Activated effector memory CD4-positive, alpha-beta T cell treated with Interleukin-2 at 50 U/mL for 16 hours (primary cell): ENCODE measurements at places on chromosomes 3 and 15.

DNA sequence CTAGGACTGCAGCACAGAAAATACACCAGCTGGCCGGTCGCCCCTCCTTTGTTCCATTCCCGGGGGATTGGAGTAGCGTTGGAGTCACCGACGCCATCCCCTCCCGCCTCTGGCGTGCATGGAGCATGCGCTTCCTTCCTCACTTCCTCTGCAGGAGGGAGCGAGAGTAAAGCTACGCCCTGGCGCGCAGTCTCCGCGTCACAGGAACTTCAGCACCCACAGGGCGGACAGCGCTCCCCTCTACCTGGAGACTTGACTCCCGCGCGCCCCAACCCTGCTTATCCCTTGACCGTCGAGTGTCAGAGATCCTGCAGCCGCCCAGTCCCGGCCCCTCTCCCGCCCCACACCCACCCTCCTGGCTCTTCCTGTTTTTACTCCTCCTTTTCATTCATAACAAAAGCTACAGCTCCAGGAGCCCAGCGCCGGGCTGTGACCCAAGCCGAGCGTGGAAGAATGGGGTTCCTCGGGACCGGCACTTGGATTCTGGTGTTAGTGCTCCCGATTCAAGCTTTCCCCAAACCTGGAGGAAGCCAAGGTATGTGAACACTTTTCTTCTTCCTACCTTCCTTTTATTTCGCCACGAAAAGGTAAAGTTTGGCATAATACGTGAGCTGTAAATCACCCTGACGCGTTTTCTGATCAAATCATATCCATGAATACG lies at the start of gene SCG3:
SCG3 (plus strand) TSS at position 201 of the 661 bp plus-strand sequence; CDS start at position 454, 253 bp downstream.
- peak; percentile 40 for DNase-seq

DNA sequence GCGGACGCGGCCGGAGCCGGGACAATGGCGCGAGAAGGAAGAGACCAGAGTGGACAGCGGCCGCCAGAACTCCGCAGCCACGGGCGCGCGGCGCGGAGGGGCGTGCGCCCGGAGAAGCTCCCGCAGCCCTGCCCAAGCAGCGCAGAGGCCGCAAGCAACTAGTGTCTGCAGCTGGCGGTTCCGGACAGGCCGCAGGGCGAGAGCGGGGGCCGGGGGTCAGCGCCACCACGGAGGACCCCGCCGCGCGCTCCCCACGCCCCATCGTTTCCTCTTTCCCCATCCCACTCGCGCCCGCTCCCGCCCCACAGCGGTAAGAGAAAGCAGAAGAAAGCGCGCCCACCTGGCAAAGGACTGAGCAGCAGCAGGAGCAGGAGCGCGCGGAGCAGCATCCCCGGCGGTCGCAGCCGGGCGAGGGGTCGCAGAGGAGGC lies 440 bp downstream of the PRTG start:
- DNase-seq = no peak

- DNase-seq = peak; percentile 39
Observed at GRCh38 chr3:38649500-38650247, at the start of gene SCN5A. Gene SCN5A, minus strand, starts transcription at chr3:38649687. Its CDS starts 16,380 bp downstream, at chr3:38633307.

DNA sequence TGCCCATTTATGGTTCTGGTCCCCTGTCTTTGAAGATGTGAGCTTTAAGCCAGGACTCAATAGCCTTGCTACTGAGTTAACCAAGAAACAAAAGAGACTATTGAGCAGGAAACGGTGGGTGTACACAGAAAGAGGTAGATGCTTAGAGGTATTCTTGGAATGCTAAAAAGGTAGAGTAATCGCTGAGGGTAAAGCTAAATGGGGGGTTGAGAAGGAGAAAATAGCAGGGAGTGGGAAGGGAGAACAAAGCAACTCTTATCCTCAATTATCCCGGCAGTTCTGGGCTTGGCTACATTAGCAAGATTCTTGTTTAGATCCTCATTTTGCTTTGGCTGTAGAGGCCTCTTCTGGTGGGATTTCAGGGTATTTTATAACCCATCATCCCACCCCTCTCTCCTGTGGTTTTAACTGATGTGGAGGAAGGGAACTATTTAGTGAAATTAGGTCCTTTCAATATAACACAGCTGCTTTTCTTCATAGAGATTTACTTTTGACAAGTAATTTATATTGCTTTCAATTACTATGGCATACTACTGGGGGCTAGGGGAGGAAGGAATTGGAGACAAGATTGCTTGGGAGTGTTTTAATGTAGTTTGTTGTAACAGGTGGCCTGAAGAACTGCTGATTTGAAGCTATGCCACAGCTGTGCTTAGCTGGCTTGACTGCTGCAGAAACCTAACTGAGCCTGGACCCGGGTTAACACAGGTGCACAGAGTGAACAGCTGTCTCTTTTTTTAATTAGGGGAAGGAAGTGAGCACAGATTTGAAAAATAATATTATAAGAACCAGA lies 234.3 kb upstream of the CCDC54 start:
- no peak for DNase-seq

DNA sequence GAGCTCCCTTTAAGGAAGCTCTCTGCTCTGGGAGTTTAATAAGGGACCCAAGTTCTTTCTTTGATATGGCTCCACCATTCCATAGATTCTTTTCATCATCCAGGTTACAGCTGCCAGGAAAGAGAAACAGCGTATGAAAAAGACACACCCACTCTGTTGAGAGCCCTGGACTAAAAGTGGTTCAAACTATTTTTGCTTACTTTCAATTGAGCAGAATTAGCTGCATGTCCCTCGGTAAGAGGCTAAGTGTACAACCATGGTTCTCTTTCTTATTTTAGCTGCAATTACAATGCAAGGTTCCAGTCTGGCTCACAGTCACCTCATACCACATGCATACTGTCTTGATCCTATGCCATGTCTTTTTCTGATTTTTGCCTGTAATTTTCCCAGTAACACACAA lies 1288.3 kb downstream of the NSUN3 start:
- no peak for DNase-seq

- DNase-seq = no peak
Observed at GRCh38 chr3:51304230-51304629, 80.9 kb upstream of the MANF start.

- no peak for DNase-seq
Observed at GRCh38 chr3:24128199-24129005, 183.3 kb downstream of the NR1D2 start.

GRCh38 chr3:42961633-42962032 lies 17.5 kb upstream of the GASK1A start:
- no peak for DNase-seq

DNA sequence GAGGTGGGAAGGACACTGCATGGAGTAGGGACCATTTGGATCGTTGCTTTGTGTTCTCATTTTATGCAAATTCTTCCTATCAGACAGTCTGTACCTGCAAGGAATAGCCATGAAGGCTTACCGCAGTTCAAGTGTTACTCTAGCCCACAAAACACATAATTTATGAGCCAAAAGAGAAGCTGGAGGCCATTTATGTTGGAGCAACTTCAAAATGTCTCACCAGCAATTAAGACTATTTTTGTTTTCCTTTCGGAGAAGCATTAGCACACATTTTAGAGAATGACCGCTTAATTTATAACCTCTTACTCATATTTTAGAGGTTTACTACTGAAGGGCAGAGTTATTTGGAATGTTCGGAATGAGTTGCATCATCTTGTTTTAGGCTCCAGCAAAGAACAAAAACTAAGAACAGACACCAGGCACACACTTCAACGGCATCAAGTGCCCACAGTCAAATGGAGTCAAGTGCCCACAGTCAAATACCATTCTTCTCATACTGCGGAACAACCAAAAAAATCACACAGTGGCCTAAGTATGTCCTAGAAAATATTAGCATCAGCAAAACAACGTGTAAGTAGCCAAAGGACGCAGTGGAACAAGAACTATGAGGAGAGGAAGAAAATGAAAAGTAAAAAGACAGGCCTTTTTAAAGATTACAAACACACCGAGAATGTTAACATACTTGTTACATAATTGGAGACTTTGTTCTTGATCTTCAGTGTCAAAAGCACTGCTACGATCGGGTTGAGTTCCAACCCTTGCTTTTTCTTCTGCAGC lies 17.5 kb upstream of the GOLGA8J start:
- no peak for DNase-seq

DNA sequence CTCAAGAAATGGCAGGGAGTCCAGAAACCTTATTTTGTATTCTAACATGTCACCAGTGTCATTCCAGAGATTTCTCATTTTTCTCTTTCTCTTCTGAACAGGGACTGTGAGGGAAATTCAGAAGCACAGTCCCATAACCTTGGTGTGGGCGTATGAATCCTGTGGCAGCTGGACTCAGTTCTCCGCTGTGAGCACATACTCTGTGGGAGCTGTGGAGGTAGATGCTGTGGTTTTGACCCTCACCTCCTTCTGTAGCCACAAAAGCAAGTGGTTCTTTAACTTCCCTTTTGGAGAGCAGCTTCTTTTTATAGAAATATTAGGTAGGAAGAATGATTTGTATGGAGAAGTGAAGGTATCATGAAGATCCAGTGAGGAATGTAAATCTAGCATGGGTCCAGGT lies 13.4 kb downstream of the TMEM207 start:
- DNase-seq = no peak

DNA sequence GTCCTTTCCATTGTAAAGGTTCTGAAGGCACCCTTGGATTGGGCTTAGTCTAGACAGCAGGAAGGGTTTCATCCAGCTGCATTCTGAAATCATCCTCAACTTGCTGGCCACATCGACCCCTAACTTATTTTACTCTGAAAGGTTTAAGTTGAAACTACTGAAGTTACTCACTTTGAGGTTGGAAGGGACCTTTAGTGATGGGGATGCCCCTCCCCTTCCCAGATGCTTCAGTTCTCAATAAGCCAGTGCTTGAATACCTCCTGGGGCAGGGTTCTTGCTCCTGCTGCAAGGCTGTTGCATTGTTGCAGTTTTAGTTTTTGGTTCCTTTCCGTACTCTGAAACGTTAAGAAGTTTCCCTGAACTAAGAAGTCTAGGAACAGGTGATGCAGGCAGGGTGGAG lies 26.4 kb downstream of the FGD5 start:
- no peak for DNase-seq

DNA sequence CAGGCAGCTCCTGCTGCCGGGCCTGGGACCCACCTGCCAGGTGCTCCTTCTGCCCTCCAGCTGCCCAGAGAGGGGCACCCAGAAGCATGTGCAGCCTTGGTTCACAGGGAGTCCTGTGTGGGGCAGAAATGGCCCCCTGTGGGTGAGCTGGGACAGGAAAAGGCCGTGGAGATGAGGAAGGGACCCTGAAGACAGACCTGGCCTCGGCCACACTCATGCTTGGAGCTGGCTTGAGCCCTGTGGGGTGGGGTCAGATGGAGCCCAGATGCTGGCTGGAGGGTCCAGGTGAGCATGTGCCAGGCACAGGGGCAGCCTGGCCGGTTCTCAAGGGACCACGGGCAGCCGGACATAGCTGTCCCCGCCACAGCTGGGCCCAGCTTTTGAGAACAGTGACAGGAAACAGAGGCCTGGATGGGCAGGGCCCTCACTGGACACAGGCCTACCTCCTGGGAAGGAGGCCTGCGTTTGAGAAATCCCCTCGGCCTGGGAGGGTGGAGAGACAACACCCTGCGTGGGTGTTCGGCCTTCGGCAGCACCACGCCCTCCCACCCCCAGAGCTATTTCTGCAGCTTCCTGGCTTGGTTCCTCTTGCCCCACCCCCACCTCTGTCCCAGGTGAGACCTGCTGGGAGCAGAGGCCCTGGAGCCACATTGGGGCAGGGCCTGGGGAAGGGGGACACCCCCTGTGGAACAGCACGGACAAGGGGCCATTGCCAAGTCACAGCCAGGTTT lies 132.6 kb upstream of the MEF2A start:
- no peak for DNase-seq

- no peak for DNase-seq
Observed at GRCh38 chr15:101813803-101814534, 2.0 kb downstream of the OR4F15 start.

- no peak for DNase-seq
Observed at GRCh38 chr15:32936283-32936918, 218.6 kb downstream of the GREM1 start.

- DNase-seq = no peak
Observed at GRCh38 chr15:57229051-57229450, 147.3 kb upstream of the CGNL1 start.

- DNase-seq = no peak
Observed at GRCh38 chr15:88428805-88429605, 38.2 kb downstream of the MRPL46 start.

GRCh38 chr3:180656406-180656805 lies 22.9 kb downstream of the CCDC39 start:
- no peak for DNase-seq

DNA sequence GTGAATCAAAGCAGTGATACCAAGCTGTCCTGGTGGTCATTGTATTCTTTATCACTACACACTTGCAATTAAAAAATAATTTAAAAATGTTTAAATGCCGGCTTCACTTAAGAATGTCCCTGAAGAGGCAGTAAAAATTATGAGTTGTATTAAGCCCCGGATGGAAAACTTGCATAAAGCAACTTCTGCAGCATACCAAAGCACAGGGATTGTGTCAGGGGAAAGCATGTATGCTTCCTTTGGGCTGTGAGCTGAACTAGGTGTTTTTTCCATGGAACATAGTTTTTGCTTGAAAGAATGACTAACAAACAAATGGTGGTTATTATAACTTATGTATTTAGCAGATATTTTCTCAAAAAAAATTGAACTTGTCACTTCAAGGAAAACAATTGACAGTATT lies 143.1 kb downstream of the ARNT2 start:
- DNase-seq = no peak

DNA sequence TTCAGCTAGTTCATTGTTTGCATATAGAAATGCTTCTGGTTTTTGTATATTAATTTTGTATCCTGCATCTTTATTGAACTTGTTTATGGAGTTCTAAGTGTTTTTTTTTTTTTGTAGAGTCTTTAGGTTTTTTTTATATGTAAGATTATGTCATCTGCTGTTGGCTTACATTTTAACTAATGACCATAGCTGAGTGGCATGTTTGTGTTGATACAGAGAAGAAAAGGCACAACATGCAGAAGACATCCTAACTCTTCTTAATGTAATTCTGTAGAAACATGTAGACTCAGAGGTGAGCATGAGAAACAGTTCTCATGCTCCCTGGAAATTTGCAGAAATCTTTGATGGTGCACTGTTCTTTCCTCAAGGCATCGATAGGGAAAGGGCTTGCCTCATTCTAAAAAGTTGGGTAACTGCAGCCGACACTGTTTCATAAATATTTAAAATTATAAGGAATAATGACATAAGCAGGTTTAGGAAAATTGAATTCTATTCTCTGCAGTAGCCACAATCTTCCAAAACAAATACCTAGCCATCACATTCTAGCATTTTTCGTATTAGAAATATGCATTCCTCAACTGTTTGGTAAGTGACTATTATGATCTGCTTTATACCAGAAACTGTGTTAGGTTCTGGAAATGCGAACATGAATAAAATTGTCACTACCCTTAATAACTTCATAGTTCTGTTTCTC lies 499.6 kb upstream of the KCNMB2 start:
- no peak for DNase-seq

GRCh38 chr3:101279765-101280385 lies 40.5 kb downstream of the IMPG2 start:
- no peak for DNase-seq

GRCh38 chr3:188662214-188662613 lies 508.3 kb downstream of the LPP start:
- no peak for DNase-seq

GRCh38 chr3:64213962-64214379 lies 11.3 kb downstream of the PRICKLE2 start:
- no peak for DNase-seq

GRCh38 chr15:81981908-81982307 lies 63.9 kb downstream of the MEX3B start:
- DNase-seq = no peak

- no peak for DNase-seq
Observed at GRCh38 chr3:109050591-109051167, 67.3 kb downstream of the MORC1 start.
